ENCODE measurements at places on chromosomes 4 and X.

DNA sequence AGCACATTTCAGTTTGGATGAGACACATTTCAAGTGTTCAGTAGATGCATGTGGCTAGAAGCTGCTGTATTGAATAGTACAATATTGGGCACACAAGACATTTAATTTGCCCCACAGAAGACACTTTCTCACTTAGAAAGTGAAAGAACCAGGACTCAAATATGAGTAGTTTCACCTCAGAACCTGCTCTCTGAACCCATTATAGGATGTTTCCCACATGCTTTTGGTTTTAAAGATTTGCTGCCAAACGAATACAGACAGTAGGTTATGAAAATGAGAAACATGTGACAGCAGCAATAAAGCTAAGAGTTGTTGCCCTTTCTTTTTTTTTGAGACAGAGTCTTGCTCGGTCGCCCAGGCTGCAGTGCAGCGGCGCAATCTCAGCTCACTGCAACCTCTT lies 32.3 kb downstream of the C4orf54 start:
- no peak for DNase-seq

DNA sequence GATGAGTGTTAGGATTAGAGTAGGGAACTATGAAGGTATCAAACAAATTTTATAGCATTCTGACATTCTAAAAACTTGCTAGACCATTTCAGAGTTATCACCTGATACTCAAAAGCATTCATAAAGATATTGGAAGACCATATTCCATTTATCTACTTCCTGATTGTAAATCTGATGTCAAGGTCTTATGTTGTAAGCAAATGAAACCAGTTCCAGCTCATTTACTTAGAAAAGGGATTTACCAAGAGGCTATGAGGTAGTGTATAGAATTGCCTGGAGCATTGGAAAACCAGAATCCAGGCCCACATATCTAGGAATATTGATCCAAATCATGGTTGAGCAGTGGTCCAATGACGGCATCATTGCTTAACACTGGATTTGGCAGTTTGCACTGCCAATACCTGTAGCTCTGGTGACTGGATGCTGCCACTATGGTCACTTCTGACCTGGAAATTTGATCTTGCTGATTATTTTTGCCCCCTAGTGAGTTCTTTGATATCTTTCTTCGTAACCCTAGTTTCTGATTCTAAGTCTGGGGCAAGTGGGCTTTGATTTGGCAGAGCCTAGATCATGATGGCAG lies 25.4 kb downstream of the ARFIP1 start:
- no peak for DNase-seq

GRCh38 chr4:38223782-38224236 lies 263.6 kb downstream of the PTTG2 start:
- DNase-seq, result no peak

DNA sequence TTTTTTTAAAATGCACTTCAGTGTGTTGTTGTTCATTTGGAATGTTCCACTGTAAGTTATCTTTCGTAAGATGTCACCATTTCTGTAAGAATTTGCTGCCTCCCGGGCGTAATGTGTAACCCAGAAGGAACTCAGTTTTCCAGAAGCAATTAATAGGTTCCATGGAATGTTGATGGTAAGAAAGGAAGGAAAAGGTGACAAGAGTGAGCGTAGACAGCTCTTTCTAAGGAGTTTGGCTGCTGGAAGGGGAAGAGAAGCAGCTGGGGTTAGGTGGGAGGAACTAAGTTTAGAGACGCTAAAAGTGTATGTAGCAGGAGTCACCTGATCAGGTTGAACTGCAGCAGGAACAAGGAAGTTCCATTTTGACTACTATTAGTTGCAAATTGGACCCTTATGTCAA lies 35.9 kb downstream of the PNMA5 start:
- no peak for DNase-seq

GRCh38 chr4:96993560-96993959 lies 1149.7 kb downstream of the STPG2 start:
- DNase-seq, result no peak

DNA sequence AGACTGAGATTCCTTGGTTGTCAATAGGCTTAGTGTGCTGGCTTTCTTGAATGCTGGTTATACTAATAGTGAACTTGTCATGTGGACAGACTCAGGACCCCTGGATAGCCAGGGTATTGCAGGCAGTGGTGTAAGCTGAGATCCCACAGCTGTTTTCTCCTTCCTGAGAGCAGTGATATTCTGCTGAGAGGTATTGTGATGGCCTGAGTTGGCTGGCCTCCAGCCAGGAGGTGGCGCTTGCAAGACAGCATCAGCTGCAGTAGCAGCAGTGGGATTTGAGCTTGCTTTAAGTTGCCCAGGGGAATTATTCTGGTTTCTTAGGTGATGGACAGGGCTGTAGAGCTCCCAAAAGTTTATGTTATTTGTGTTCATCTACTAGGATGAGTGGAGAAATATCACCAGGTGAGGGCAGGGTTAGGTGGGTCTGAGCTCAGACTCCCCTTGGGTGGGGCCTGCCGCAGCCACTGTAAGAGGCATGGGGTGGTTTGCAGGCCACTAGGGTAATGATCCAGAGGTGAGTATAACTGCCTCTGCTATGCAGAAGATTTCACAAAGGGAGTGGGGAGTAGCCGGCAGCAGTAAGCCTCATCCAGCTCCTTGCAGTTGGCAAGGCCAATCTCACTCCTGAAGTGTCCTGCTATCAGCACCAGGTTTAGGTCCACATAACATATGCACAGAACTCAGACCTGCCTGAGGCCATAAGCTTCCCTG lies 66.2 kb downstream of the IL15 start:
- DNase-seq, result no peak

DNA sequence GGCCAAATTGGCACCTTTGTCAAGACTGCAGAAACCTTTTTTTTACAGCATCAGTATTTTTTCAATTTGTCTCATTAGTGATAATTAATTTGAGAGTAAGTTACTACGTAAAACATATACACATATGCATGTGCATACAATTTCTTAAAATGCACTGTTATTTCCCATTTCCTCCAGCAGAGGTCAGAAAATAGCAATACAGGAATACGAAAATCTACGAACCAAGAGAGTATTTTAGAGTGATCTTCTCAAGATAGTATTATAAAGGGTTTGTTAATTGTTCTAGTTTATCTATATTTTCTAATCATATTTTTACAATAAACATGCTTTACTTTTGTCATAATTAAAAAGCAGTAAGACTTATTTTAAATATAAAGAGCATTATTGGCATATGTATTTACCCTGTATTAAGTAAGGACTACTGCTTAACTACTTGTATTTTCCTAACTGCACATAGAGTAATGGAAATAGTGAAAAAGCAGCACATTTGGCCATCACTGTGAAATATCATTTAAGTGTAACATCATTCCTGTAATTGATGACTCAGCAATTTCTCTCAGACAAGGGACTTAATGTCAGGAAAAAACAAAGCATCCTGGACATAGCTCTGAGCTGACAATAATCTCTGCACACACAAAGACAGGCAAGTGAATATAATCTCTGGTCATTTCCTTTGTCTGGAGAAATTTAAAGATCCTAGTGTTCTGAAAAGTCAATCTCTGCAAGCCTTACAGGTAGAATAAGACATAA lies 45.6 kb downstream of the MAOB start:
- no peak for DNase-seq

- DNase-seq, result no peak
Measured at GRCh38 chrX:13200398-13200797, 119.5 kb downstream of the ATXN3L start.

GRCh38 chr4:53537606-53538005 lies 53.7 kb downstream of the LNX1 start:
- no peak for DNase-seq

GRCh38 chrX:53085661-53086229 lies 3.6 kb downstream of the TSPYL2 start:
- DNase-seq, result no peak

DNA sequence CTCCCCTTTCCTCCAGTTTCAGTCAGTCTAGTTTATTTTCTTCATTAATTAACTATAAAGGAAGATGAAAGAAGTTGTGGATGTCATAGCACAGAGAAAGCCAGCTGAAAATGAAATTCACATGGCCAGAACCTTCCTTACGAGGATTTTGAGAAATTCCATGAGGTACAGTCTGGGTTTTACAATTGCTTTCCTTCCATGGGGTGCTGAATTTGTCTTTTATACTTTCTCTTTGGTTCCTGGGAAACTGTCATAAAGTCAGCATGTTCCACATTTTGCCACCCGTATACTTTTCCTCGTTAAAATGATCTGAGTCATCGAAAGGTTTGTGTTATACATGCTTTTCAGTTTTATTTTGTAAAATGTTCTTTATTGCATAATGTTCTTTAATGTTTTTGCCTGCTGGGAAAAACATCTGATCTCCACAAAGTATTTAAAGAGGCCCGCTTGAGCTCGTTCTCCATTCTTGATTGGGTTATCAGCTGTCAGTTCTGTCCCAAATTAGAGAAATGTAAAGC lies 78.1 kb upstream of the CLDN34 start:
- DNase-seq, result no peak

GRCh38 chrX:66914080-66914479 lies 275.2 kb upstream of the EDA2R start:
- DNase-seq, result no peak

- DNase-seq, result no peak
Measured at GRCh38 chr4:85946821-85947220, 413.0 kb downstream of the MAPK10 start.

GRCh38 chrX:110012818-110013485 lies 10.0 kb downstream of the TMEM164 start:
- DNase-seq, result no peak

- DNase-seq, result no peak
Measured at GRCh38 chrX:2694914-2695267, 3.8 kb downstream of the CD99 start.

GRCh38 chr4:161714931-161715330 lies 448.9 kb downstream of the FSTL5 start:
- no peak for DNase-seq

- DNase-seq, result no peak
Measured at GRCh38 chr4:10245751-10246150, 129.2 kb upstream of the WDR1 start.

- DNase-seq, result no peak
Measured at GRCh38 chr4:156242390-156242789, 288.7 kb upstream of the CTSO start.

DNA sequence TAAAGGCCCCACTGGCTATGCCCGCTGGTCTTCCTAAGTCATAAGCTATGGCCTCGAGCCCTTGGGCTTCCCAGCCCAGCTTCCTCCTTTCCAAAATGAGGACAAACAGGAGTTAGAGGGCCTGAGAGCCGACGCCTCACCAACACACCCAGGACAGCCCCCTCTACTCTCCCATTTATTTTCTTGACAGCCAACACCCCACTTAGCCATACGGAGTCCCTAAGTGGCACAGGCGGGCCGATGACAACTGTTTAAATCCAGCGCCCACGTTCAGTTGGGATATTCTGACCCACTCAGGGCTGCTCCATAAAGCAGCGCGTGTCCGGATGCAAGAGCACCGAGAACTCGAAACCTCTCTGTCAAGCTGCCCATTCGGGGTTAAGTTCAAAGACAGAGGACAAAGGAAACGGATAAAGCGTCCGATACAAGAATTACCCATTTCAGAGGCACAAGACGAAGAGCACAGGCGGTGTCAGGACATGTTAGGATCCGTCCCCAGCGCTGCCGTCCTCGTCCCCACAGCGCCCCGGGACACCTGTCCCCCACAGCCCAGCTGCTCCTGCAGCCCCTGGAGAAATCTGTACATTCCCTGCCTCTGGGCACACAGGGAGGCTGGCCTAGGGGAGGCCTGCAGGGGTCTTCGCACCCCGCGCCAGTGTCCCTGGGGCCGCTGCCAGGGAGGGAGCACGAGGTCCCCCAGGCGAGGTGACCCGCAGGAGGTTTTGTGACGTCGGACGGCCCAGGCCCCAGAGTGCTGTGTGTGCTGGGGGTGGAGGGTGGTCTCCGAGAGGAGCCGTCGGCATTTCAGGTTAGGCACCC lies 1.2 kb downstream of the PRKX start:
- no peak for DNase-seq

- no peak for DNase-seq
Measured at GRCh38 chrX:47278691-47279090, 45.9 kb downstream of the USP11 start.

- DNase-seq, result no peak
Measured at GRCh38 chr4:17134565-17134964, 236.1 kb upstream of the LDB2 start.

DNA sequence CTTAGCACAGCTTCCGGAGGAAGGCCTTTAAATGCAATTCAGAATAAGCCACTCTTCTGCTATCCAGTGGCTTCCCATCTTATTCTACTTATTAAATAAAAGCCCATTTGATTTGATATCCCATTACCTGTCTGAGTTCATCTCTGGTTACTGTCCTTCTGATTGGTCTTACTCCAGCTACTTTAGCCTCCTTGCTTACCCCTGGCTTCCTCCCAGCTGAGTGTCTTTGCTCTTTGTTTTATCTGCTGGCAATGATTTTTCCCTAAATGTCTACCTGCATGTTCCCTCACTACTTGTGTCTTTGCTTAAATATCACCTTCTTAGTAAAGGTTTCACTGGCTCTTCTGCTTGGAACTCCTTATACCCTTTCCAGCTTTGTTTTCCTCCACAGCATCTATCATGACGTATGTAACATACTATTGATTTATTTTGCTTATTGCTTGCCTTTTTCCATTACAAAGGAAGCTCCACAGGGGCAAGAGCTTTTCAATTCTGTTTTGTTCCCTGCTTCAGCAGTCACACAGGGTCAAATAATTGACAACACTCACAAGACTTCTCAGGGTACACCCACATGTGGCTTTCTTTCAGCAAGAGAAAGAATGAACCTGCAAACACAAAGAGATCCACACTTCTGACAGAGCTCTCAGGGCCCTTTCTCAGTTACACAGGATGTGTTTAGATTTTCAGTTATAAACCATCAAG lies 63.8 kb downstream of the TBC1D19 start:
- no peak for DNase-seq

DNA sequence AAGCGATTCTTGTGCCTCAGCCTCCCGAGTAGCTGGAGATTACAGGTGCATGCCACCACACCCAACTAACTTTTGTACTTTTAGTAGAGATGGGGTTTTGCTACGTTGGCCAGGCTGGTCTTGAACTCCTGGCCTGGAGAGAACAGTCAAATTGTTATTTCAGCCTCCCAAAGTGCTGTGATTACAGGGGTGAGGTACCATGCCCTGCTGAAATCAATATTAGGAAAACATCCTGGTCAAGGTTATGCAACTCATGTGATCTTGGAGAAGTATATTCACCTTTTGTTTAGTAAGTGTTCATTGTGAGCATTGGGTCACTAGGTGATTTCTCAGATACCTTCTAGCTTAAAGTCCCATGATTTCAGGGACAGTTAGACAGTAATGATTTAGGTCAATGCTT lies 167.8 kb downstream of the AASDH start:
- DNase-seq, result no peak

Measured in stimulated activated CD4-positive, alpha-beta T cell treated with anti-CD3 and anti-CD28 coated beads, TNF-alpha, amount 100 ng/mL, for 48 hours (primary cell).